Suppressor macrophage (primary cell): ENCODE measurements at places on chromosomes 3 and 15.

- no peak for DNase-seq
Observed at GRCh38 chr3:85495602-85496001, 536.8 kb downstream of the CADM2 start.

DNA sequence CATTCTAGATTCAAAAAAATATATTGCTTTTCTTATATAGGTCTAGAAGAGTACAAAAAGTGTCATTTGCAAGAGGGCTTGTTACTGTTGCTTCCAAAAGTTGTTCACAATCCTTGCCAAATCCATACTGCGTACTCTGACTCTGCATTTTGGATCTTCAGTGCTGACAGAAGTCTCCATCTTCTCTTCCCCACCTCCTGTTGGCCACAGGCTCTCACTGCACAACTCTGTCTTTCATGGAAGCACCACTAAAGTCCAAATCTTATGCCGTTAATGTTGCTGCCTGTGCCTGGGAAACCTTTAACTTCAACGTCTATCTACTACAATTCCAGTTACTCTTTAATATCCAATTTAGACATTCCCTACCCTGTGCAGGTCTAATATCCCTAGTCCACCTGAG lies 419.9 kb downstream of the NR2F2 start:
- DNase-seq: no peak

DNA sequence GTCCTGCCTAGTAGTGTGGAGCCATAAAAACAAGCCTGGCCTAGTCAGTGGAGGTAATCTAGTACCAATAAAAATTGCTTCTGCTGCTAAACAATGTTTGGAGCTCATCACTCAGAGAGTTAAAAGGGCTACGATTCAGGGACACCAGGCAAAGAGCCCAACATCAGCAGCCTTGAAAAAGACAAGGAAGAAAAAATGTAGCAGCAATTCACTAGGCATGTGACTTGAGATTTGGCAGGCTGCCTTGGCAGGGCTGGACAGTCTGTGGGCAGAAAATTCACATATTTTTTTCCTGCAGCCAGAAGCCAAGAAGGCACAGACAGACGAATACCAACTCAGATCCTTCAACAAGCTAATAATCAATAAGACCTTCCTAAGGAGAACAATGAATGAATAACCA lies 47.2 kb downstream of the IGSF11 start:
- no peak for DNase-seq

GRCh38 chr3:100759159-100759558 lies 49.9 kb downstream of the TFG start:
- no peak for DNase-seq

GRCh38 chr3:35664460-35664919 lies 25.2 kb downstream of the ARPP21 start:
- DNase-seq: no peak

DNA sequence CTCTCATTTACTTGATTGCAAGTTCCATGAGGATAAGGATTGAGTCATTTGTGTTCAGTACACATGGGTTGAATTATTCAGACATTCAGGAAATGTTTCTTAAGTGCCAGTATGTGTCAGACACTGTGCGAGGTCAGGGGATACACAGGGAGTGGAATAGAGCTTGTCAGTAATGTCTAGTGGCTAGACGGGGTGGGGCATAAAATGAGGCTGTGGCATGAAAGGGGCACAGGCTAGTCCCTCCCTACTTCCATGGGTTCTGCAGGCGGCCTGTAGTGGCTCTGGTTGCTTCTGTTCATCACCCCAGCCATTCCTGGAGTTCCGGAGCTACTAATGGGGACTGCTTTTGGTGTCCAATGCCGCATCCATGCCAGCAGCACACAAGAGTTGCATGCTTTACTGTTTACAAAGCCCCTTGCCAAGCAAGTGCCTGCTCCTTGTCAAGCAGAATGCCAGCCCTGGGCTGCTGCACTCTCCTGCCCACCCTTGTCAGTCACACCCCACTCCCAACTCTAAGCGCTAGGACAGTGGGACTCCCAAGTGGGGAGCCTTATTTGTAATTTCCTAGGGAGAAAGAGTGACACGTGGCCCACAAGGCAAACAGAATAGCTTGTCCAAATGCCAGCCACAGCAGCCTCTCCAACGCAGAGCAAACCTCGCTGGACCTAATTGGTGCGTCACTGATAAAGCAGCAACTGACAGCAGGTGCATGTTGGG lies 70.8 kb downstream of the RAB11A start:
- no peak for DNase-seq

GRCh38 chr15:89448825-89449224 lies 47.6 kb downstream of the RHCG start:
- DNase-seq: no peak

- no peak for DNase-seq
Observed at GRCh38 chr3:161674402-161674801, 177.8 kb downstream of the OTOL1 start.

DNA sequence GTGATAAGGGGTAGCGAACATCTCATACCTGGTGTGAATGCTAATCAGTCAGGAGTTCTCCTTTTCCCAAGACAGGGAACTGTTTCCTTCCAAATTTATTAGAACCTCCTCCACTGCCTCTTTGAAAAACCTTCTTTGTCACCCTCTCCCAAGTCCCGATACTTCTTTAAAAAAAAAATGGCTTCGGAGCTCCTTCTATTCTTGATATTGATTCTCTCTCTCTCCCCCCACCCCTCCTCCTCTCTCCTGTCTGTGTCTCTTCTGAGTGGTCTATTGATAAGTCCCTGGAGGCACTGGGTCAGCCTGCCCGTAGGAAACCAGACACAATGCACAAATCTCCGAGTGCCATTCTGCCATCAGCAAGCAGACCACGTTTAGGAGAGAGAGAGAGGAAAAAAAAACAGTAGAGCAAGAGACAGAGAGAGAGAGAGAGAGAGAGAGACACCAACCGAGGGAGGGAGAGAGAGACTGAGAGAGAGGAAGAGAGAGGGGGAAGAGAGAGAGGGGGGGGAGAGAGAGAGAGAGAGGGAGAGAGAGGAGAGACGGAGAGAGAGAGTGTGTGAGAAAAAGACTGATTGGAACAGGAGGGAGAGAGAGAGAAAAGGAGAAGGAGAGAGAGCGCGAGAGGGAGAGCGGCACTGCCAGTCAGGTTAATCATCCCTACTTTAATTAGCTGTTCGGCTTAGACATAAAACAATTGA lies 160.9 kb downstream of the TIGIT start:
- DNase-seq: no peak

GRCh38 chr3:158159714-158160113 lies 49.8 kb downstream of the RSRC1 start:
- no peak for DNase-seq
